NB4 (cell line): ENCODE measurements at places on chromosomes 13 and 19.

- DNase-seq: peak; percentile 34
Observed at GRCh38 chr13:29956853-29957252, 106.4 kb upstream of the UBL3 start.

GRCh38 chr19:46211201-46211881 is 18.2 kb upstream of the IGFL1 start:
- no peak for DNase-seq

DNA sequence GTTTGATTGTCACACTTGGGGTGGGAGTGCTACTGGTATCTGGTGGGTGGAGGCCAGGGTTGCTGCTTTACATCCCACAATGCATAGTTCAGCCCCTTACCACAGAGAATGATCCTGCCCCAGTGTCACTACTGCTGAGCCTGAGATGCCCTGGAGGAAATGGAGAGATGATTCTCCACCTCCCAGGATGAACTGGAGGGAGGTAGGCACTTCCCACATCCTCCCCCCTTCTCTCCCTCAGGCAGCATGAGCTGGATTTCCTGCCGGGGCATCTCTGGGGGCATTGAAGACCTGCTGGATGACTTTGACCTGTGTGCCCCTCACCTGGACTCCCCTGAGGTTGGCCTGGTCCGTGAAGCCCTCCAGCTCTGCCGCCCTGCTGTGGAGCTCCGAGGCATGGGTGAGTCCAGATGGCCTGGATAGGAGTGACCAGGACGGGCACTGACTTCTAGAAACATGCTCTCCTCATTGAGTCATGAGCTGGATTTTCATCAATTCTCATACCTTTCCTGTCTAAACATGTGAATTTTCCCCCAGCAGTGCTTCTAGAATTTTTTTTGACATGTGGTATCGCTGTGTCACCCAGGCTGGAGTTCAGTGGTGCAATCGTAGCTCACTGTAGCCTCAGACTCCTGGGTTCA is 45.3 kb downstream of the NWD1 start:
- DNase-seq: no peak

DNA sequence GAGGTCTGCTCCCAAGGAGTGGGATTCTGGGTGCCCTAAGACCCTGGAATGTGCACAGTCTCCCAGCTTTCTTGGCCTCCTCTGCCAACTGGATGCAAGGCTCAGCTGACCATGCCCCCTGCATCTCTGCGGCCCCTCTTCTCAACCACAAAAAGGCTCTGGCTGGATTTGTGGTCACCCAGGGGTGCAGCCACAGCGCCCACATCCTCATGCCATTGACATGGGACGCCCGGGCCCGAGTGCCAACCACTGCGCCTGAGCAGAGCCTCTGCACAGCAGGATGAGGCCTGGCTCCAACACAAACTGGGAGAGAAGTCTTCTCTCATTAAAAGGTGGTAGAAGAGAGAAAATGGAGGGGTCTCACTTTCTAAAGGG is 103.5 kb downstream of the FOXO1 start:
- peak; percentile 83 for DNase-seq

DNA sequence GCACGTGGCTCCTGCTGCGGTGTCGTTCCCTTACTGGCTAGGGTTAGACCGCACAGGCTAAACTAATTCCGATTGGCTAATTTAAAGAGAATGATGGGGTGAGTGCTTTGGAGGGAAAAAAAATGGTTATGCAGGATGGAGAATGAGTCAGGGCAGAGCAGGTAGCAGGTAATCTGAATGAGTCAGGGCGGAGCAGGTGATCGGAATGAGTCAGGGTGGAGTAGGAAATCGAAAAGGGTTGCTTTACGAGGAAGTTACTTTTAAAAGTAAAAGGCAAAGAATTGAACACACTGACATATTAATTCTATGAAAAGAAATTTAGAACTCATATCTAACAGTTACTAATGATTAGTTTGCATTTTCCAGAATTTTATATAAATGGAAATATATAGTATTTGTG is 335.5 kb downstream of the FOXO1 start:
- no peak for DNase-seq

GRCh38 chr13:30457306-30457891 is 8.3 kb downstream of the HMGB1 start:
- peak; percentile 31 for DNase-seq

- no peak for DNase-seq
Observed at GRCh38 chr13:94112731-94113130, 366.8 kb downstream of the DCT start.

- DNase-seq: no peak
Observed at GRCh38 chr13:97234742-97235141, 12.6 kb downstream of the MBNL2 start.

DNA sequence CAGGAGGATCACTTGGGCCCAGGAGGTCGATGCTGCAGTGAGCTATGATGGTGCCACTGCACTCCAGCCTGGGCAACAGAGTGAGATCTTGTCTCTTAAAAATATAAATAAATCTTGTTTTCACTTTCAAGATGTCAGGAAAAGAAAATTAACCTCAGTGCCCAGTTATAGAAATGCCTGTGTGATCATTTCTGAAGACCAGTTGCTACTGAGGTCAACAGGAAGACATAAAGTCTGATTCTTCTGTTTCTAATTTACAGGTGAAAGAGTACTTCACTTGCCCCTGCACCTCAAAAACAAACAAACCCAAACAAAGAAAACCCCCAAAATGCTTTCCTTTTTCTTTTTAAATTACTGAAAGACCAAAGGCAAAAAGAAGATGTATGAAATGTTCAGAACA is 174.3 kb upstream of the NBEA start:
- DNase-seq: no peak

- DNase-seq: no peak
Observed at GRCh38 chr19:50568728-50569698, 778 bp upstream of the LRRC4B start.

DNA sequence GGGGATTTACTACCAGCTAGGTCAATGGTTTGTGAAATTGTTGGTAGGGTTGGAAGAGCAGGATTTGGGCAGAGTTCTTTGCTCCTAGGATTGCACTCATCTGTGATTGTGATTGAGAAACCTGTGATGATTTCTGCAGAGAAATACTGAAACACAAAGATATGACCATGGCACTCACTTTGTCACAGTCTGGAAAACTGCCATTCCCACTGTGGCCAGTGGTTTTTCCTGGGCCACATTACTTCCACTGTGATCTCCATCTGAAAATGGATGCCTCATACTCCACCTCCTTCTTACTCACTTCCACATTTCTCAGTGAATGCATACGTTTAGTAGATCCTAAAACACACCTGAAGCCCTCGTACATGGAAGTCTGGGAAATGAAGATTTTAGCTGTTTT is 593.2 kb downstream of the LMO7 start:
- DNase-seq: no peak

DNA sequence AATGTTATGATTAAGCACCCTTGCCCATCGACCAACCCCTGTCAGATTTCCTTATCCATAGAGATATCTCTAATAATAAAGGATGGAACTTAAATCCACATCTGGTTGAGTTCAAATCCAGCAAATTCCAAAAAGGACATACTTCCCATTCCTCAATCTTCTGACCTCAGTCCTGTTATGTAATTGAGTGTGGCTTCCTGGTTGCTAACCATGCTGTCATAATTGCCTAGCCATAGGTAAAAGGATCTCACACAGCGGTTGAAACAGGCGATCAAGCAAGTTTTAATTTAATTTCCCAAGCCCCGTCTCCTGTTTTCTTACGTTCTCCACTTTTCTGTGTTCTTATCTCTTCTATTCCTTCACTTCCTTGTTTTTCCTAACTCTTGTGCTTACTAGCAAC is 550.3 kb downstream of the GPC6 start:
- no peak for DNase-seq

- DNase-seq: peak; percentile 98
Observed at GRCh38 chr13:106493533-106494220, 41.8 kb downstream of the EFNB2 start.

- DNase-seq: no peak
Observed at GRCh38 chr13:20442798-20443381, 82.8 kb downstream of the CRYL1 start.

DNA sequence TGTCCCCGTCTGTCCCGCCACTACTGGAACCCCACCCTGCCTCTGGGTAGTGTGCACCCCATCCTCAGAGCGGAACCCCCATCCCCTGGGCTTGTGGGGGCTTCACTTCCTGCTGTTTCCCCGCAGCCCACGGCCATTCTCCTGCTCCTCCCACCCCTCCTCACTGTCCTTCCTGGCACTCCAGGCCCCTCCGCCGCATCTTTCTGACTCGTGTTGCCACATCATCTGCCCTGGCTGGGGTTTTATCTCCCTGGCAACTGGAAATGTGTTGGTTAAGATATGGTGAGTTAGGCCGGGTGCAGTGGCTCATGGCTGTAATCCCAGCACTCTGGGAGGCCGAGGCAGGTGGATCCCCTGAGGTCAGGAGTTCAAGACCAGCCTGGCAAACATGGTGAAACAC is 37.3 kb downstream of the KDM4B start:
- peak; percentile 20 for DNase-seq

DNA sequence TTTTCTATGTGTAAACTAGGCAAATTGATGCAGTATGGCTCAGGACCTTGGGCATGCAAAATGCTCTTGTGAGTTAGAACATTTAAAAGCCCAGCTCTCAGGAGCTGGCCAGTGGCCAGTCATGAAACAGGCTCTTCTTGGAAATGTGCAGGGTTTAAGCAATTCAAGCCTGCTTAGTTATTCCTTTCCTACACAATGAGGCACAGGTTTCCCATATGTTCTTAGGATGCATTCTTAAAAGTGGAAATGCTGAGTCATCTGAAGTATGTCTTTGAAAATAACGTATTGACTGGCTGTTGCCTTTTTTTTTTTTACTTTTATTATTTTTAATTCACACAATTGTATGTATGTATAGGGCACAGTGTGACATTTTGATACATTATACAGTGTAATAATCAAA is 300.7 kb downstream of the SLC7A1 start:
- no peak for DNase-seq

DNA sequence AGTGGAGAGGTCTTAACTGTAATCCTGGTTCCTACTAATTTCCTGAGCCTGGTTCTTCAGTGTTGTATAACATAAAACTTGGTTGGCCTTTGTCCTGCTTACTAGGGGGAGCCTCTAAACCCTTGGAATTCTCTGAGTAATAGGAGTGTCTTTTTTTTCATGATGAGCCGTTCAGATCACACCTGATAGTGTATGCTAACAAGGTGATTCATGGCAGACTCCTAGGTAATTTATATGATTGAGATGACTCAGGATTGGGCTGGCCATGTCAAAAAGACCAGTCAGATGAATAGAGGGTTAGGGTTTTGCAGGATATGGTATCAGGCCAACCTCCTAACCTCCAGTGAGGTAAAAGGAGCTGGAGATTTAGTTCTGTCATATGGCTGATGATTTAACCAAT is 135.8 kb upstream of the KLF12 start:
- DNase-seq: no peak

- no peak for DNase-seq
Observed at GRCh38 chr13:76271728-76272232, 614.4 kb downstream of the KCTD12 start.

GRCh38 chr13:30443957-30444404 is 21.7 kb downstream of the UBE2L5 start:
- DNase-seq: peak; percentile 79

DNA sequence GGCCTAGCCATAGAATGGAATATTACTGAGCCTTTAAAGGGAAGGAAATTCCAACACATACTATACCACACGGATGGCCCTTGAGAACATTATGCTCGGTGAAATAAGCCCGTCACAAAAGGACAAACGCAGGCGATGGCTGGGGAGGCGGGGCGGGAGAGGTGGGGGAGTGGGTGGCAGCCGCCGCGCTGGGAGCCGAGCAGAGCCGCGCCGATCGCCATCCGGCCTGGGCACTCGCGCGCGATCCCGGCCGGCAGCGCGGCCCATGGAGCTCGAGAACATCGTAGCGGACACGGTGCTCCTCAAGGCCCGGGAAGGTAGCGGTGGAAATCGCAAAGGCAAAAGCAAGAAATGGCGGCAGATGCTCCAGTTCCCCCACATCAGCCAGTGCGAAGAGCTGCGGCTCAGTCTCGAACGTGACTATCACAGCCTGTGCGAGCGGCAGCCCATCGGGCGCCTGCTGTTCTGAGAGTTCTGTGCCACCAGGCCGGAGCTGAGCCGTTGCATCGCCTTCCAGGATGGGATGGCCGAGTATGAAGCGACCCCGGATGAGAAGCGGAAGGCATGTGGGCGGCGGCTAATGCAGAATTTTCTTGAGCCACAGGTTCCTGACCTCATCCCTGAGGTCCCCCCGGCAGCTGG is 140.1 kb downstream of the ZDHHC20 start:
- no peak for DNase-seq

DNA sequence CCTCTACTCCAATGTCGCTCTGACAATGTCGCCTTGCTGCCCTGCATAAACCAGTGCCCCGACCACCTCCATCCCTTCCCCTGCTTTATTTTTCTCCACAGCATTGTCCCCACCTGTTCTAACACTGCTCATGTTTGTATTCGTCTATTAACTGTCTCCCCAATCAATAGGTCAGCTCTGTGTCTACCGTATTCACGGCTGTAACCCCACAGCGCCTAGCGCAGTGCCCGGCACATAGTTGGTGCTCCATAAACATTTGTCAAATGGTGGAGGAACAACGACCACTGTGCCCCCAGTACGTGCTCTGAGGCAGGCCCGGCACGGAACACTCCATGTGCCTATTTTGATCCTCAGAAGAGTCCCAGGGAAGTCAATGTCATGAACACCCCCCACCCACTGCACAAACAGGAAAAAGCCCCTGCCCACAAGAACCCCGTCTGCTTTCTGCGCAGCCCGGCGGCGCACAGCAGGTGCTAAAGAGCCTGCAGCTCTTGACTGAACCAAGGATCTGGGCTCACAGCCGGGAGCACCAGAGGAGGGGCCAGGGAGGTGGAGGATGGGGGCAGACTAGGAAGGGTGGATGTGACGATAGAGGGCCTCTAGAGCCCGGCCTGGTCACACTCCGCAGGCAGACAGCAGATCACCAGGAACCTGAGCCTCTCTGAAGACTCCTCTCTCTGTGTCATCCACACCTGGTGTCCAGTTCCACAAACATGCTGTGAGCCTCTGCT is 1.8 kb upstream of the CEACAM16 start:
- no peak for DNase-seq

GRCh38 chr19:55538132-55538531 is 1.2 kb upstream of the SBK2 start:
- DNase-seq: no peak

DNA sequence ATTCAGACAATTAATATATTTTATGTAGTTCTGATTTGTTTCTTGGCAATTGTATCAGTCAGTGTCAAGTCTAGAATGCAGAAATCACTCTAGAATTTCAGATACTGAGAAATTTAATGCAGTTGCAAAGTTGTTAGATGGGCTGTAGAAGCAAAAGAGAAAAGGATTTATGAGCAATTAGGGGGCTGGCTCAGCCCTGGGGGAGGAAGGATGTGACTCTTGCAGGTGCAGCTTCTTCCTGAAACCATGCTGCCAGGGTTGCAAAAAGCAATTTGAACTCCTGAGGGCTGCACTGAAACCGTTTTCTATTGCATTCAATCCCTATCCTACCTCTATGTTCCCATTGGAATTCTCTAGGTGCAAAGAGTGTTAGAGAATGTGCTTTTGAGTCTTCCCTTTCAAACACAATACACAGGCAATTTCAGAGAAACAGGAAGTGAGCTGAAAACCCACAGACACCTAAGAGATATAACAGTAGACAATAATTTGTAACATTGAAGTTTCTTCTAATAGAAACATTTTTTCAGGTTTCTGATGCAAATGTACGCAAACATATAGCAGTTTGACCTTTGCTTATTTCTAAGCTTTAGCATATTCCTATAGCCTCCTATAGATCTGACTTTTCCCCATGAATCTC is 814.7 kb upstream of the ATXN8OS start:
- DNase-seq: no peak
